ENCODE measurements at places on chromosomes 2 and 18.

GRCh38 chr2:27185331-27186026, 26.4 kb upstream of the ATRAID start:
- DNase-seq = peak; percentile 75

GRCh38 chr18:25067275-25068025, 284.5 kb downstream of the ZNF521 start:
- no peak for DNase-seq

- no peak for DNase-seq
Measured at GRCh38 chr18:43222501-43222900, 54.8 kb downstream of the SYT4 start.

GRCh38 chr2:222427646-222428301, 3.4 kb downstream of the SGPP2 start:
- no peak for DNase-seq

DNA sequence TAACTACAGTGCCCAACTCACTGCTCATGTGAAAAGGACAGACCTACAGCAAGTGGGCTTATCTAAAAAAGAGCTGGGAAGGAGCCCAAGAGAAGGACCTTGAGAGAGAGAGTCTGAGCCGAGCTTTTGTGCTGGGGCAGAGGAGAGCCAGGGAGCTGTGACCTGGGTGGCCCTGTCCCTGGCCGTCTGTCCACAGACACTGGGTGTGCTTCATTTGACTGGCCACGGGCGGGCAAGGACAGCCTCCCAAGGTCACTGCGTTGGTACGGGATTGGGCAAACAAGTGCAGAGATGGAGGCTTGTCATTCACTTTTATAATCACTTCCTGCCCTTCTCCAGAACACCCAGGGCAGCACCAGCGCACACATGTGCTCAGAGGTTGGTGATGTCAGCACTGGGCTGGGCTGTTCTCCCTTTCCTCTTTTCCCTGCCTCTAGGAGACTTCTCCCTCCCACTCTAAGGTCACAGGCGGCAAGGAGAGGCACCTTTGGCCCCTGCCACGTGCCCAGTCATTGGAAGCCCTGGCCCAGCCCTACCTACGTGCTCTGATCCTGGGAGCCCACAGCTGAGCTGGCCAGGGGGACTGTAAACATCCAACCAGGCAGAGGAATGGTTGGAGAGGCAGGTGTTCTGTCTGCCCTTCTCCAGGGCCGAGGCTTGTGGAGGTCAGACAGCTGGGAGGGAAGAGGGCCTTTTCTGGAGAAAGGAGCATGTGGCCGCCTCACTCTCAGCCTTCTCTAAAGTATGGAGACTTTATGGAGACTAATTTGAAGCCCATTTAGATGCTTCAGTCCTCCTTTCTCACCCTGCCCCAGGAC, 6.4 kb upstream of the PSD4 start:
- DNase-seq = no peak

DNA sequence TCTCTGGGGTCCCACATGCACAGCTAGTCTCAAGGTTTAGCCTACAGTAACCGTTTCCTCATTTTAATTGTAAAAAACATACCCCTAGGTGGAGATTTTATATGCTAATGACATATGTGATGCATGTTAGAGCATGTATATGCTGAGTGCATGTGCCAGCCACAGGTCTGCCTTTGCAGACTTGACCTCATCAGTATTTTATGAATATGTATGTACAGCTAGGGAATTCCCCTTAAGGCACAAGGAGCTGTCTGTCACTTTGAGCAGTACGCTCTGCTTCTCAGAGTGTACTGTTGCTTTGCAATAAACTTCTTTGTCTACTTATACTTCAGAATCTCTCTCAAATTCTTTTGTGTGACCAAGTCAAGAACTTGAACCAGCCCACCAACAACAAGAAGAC, 131.2 kb upstream of the ERBB4 start:
- DNase-seq = no peak

DNA sequence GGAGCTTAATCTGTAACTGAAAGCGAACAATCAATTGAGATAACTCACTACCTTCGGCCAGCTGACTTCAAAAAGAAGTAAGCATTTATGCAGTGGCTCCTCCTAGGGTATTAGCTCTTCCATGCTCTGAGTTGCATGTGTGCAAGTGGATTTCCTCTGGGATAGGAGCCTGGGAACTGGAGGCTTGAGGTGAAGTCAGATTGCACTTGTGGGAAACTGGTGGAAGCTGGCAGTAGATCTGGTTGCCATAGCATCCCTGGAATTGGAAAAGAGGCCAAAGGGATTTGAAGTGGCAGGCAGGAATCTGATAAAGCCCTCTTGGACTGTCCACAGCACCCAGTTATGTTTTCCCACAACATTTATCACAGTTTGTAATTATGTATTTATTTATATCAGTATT, 50.6 kb upstream of the FMNL2 start:
- DNase-seq = no peak

DNA sequence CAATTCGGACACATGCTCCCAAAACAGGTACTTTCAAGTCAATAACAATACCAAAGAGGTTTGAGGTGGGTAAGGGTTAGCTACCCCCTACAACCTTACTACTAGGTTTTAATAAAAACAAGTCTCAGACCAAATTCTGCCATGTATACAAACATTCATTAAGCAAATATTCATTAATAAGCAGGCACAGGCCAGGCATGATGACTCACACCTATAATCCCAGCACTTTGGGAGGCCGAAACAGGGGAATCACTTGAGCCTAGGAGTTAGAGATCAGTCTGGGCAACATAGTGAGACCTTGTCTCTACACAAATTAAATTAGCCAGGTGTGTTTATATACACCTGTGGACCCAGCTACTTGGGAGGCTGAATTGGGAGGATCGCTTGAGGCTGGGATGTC, 11.7 kb upstream of the ELAC1 start:
- DNase-seq = no peak

DNA sequence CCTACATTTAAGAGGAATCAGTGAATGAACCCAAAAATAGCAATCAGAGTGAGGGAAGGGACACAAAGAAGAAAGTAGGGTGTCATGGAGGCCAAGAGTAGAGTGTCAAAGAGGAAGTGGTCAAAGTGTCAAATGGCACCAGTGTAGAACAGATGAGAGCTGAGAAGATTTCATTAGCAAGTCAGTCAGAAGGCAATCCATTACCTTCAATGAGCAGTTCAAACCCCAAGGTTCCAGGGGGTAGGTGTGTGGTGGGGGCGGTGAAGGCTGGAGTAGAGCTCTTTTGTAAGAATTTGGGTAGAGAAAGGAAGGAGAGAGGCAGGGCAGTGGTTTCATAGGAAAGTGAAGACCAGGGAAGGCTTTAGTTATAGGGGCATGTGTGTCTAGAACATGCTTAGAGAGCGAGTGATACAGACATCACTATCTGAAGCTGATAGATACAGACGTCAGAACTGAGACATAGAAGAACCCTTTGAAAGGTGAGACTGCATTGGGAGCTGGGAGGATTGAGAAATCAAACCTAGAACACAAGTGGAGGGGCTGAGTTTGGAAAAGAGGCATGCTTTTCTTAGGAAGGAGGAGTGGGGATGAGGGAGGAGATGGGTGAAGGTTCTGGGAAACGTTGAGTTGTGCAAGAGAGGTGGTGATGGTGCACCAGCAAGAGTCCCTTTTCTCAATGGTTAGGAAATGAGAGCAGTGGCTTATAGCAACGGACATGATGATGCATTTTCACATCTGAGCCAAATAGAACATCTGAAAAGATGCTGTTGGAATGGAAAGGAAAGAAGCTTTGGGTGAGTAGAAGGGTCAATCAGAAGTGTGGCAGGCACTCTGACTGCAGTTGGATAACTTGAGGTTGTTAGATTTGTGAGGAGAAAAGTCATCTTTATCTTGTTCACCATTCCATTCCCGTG, 48.9 kb upstream of the IL1RL1 start:
- DNase-seq = no peak

- DNase-seq = no peak
Measured at GRCh38 chr2:121132762-121133107, 152.3 kb downstream of the TFCP2L1 start.

- DNase-seq = peak; percentile 65
Measured at GRCh38 chr18:11411048-11411447, 198.3 kb upstream of the SLC35G4 start.

DNA sequence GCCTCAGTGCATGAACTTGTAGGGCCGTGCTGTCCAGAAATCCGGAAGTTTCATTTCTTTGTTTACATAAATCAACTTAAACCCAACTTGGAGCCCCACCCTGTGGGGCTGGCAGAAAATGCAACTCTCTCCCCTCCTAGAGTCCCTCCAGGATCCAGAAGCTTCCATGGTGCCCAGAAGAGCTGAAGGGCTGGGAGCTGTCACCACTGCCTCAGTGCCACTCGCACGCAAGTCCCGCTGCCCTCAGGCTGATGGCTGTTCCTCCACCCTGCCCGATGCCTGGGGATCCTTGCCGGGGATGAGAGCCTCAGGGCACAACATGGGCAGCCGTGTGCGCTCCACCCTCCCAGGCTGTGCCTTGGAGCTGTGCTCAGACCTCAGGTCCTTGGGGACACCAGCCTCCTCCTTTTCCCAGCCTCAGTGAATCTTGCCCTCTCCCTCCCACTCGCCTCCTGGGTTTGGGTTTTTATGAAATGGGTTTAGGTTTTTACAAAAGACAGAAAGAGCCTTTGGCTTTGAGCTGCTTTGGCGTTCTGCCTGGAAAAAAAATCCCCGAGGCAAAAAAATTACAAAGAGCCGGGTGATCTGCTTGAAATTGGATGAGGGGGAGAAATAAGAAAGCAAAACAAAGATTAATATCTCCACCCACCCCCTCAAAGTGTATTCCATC, 155.2 kb downstream of the TWIST2 start:
- no peak for DNase-seq

DNA sequence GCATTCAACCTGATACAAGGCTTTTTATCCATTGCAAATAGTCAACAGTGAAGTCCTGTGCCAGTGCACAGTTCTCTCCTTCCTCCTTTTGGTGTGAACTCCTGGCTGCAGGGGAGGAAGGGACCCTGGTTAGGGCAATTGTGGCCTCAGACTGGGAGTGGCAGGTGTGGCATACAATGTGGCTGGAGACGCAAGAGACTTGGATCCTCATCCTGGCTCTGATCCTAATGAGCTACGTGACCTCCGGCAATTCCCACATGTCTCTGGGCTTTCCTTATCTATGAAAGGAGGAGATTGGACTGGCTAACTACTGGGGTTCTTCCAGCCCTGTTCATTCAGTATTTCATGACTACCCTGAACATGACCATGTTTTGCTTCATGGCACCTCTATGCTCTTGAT, 10.5 kb upstream of the IL1A start:
- DNase-seq = no peak

- no peak for DNase-seq
Measured at GRCh38 chr2:201255408-201256033, 4.8 kb upstream of the CASP8 start.

DNA sequence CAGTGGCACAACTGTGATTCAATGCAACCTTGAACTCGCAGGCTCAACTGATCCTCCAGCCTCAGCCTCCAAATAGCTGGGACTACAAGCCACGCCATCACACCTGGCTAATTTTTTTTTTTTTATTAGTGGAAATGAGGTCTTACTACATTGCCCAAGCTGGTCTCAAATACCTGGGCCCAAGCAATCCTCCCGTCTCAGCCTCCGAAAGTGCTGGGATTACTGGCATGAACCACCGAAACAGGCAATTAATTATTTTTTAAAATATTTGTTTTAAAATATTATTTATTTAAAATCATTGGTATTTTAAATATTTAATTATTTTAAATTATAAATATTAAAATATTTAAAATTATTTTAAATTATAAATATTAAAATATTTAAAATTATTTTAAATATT, 24.5 kb downstream of the SRBD1 start:
- DNase-seq = no peak

DNA sequence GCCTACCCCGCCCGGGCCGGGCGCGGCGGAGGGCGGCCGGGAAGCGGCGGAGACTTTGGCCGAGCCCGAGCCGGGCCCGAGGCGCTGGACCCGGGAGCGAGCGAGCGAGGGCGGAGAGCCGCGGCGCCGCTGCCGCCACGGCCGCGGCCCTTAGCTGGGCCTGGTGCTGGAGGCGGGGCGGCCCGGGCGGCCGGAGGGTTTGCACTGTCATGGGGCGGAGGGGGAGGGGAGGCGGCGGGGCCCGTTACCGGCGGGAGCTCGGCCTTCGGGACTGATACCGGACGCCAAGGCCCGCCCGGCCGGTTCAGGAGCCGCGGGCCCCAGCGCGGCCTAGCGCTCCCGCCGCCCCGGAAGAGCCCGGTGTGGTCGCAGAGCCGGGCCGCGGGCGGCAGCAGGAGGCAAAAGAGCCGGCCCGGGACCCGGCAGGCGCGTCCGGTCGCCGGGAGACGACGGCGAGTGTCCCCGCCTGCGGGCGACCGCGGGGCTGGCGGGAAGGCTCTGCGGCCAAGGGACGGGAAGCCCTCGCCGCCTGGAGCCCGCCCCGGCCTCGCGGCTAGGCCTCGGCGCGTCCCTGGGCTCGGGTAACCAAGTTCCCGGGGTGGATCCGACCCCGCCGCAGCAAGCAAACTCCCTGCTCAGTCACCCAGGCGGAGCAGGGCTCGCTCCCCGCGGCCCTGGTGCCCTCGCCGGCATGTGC, 697 bp downstream of the KCMF1 start:
- DNase-seq = no peak

GRCh38 chr2:69034845-69035244, 21.9 kb downstream of the ANTXR1 start:
- DNase-seq = no peak

DNA sequence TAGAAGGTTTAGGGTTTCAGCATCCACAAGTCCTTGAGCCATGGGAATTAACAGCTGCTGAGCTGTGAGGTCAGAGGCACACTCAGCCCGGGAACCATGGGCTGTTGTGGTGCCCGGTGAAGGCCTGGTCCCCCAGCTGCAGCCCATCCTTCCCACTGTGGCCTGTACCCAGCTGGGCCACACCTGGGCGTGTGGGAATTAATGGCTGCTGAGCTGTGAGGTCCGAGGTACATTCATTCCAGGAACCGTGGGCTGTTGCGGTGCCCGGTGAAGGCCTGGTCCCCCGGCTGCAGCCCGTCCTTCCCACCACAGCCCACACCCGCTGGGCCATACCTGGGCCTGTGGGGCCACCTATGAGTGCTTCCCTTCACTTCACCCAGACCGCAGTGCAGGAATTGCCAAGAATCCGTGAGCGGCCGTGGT, 25.2 kb downstream of the TMEM18 start:
- no peak for DNase-seq

DNA sequence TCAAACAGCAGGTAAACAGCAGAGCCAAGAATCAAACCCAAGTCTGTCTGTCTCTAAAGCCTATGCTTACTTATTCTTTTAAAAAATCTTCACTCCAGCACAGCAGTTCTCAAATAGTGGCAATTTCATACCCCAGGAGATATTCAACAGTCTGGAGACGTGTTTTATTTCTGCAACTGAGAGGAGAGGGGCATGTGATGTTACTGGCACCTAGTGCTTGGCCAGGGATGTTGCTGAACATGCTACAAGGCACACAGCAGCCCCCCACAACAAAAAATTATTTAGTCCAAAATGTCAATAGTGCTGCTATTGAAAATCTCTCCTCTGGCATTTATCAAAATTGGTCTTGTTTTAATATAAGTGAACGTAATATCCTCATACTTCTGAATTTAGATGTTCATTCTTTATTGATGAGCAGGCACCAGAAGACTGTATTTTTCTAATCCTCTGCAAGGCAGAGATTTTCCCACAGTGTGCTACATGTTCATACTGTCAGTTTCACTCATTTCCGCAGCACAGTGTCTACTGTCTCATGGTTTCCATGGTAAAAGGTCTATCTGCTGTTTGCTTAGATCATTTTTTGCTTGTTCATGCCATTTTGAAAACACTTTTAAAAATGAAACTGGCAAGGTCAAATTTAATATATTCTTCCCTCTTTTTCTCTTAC, 90.5 kb downstream of the LRATD1 start:
- DNase-seq = no peak

GRCh38 chr2:43708178-43708577, 31.9 kb upstream of the C1GALT1C1L start:
- no peak for DNase-seq
